Stimulated activated CD8-positive, alpha-beta memory T cell treated with anti-CD3 and anti-CD28 coated beads, Interleukin-7, amount 100 ng/mL, for 24 hours (primary cell): ENCODE measurements at places on chromosomes 13 and 19.

DNA sequence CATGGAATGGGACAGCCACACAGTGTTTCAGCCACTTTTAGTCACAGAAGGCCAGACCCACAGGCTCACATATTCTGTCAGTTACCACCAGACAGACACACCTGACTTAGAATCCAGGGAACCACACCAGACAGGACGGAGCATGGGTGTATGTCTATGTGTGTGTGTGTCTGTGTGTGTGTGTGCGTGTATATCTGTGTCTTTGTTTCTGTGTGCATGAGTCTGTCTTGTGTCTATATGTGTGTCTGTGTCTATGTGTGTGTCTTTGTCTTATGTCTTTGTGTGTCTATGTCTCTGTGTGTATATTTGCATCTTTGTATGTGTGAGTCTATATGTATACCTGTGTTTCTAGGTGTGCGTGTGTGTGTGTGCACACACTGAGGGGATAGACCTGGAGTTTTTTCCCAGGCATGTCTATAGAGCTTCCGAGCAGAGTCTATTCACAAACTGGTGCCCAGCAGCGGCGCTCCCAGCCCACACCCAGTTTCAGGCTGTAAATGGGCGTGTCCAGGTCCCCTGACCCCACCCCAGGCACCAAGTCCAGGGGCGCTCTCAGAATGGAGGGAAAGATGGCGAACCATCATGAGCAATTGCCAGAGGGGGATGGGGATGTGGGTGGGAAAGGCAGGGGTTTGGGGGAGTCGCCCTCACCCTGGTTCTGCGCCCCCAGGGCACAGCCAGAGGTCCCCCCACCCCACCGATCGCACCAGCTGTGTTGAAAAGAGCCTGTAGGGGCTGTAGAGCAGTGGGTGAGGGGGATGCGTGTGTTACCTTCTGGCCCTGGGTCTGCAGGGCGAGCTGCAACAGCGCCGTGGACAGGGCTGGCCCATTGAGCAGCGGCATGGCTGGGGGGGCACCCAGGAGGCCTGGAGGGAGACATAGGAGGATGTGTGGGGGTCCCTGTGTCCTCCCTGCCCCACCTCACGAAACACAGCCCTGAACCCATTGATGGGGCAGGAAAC lies 6.3 kb upstream of the FDX2 start:
- no peak for DNase-seq

- no peak for DNase-seq
Measured at GRCh38 chr13:109628251-109628699, 158.1 kb downstream of the IRS2 start.

GRCh38 chr19:12792051-12792852 lies 966 bp downstream of the JUNB start:
- no peak for DNase-seq

DNA sequence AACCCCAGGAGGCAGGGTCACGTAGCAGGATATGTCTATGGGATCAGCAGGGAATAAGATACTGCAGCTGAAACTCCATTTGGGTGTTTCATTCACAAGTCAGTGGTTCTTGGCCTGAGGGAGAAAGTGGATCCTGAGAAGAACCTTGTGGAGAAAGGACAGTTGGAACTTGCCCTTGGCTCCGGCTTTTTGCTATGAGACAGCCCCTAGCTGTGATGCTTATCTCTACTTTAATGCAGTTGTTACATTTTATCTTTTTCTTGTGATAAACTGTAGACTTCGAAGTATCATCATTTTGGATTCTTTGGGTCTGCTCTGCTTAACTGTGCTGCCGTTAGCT lies 6.0 kb upstream of the SCEL start:
- DNase-seq = no peak

GRCh38 chr19:35166100-35167063 lies 11.8 kb downstream of the FXYD5 start:
- no peak for DNase-seq

GRCh38 chr13:73177916-73178565 lies 119.2 kb downstream of the KLF5 start:
- DNase-seq = no peak

DNA sequence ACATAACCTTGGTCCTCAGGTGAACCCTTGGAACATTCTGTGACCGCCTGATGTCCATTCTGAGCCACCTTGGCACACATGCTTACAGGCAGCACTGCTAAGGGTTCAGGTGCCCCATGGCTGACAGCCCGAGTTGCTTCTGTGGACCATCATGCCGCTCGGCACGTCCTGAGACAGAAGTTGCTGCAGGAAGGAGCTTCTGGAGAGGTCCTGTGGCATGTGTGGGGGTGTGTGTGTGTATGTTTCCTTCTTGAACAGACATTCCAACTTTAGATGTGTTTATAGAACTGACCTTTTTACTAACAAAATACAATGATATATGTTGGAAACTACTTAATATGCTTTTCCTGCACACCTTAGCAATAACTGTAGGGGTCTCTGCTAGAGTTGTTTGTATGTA lies 4.8 kb upstream of the C1QTNF9 start:
- DNase-seq = no peak

- no peak for DNase-seq
Measured at GRCh38 chr19:15532779-15533521, 24.6 kb downstream of the CYP4F22 start.

- no peak for DNase-seq
Measured at GRCh38 chr13:78978381-78978998, 319.5 kb upstream of the OBI1 start.

DNA sequence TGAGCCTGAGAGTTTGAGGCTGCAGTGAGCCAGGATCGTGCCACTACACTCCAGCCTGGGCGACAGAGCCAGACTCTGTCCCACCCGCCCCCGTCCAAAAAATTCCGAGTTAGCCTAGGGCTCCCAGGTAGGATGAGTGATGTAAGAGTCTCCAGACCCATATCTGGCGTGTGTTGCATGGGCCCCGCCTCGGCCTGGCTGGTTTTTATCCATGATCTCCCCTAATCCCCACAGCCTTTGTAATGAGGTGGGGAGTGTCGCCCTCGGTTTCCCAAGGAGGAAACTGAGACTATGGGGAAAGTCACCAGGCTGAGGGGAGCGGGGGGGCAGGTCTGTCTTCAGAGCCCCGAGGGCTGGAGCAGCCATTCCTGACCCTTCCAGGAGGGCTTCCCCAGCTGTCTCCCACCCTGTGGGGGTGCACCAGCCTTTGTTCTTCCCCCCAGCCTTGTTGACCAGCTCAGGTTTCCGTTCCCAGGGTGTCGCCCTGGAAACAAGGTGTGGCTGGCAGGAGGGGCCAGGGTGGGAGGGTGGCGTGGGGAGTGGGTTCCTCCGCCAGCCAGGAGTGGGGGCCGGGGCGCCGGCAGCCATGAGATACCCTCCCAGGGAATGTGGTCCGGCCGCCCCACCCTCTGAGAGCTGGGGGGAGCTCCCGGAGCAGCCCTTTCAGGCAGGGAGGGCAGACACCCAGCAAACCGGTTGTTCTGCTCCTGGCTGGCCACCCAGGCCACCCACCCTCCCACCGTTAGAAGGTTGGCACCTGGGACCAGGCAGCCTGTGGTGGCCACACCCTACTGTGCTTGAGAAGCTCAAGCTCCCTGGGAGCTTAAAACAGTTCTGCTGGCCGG lies 11.5 kb downstream of the MYH14 start:
- DNase-seq = no peak

DNA sequence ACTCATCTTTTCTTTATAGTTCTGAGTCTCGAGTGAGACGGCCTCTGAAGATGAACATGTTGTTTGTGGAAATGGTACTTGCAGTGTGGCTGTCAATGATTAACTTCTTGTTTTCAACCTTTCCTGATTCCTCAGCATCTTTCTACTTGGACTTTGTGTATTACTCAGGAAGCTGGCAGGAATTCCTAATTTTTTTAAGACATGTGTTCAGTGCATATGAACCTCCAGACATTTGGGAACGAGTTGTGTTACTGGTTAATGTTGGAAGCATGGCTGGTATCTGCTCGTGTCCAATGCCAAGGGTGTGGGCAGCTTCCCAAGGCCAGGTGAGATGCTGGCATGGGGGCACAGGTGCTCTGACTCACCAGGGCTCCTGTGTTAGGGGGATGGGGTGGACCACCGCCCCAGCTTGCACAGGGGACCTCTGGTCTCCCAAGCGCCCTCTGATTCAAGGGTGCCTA lies 61.1 kb upstream of the MCF2L start:
- DNase-seq = no peak

GRCh38 chr13:109205315-109205714 lies 575.9 kb downstream of the MYO16 start:
- DNase-seq = no peak

DNA sequence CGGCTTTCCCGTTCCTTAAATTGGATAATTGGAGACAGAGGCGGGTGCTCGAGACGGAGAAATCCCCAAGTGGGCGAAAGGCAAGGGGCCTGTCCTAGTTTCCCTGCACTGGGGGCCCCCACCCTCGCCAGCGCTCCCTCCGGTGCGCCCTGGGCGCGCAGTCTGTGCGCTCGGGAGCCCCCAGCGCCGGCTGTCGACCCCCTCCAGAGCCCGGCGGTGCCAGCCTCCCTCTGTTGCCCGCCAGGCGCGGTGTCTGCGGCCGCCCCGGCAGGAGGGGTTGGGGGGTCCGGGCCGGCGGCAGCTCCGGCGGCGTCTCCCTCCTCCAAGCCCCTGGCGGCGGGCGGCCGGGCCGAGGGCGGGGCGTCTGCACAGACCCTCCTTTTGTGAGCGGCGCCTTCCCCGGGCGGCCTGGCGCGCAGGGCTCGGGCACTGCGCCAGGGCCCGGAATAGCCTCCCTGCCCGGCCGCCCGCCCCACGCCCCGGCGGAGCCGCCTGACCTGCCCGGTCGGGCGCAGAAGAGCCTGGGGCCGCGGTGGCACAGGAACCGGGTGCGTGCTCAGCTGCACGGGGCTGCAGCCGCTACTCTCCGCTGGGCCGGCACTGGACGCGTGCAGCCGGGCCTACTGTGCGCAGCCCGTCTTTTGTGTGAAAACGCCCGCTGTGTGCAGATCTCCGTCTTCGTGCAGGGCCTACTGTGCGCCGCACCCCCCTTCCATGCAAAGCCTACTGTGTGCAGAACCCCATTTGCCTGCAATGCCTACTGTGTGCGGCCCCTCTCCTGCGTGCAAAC lies 13.2 kb downstream of the GADD45B start:
- no peak for DNase-seq

DNA sequence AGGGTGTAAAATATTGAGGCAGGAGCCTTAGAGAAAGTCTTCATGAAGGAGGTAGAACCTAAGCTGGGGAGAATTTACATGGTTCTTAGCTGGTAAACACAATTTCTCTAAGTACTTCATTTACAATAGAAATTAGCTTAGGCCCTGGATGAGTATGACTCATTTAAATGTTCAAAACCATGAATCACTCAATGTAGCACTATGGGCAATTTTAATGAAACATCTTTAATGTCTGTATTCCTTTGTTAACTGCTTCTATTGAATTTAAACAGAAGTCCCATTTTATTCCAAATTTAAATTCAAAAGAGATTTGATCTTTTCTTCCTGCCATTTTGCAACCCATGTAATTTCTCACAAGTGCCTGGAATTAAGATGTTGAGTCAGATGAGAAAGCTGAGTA lies 252.1 kb downstream of the RFC3 start:
- no peak for DNase-seq

GRCh38 chr19:53432088-53432661 lies 391 bp downstream of the ZNF761 start:
- no peak for DNase-seq

DNA sequence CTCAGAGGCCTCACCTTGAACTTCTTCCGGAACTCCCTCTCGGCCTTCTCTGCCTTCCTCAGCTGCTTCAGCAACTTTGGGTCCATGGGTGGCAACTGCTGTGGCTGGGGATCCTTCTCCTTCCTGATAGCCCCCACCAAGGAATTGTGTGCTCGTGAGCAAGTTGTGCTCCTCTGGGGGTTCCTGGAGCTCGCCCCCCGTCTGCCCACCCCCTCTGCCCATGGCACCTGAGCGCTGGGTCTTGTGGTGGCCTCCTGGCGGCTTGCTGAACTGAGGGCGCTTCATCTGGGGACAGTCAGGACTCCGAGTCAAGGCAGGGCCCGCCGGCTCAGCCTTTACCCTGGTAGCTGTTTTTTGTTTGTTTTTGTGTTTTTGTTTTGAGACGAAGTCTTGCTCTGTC lies 11.6 kb downstream of the PRAM1 start:
- no peak for DNase-seq

- DNase-seq = no peak
Measured at GRCh38 chr19:20660473-20661140, 764 bp downstream of the ZNF626 start.

- DNase-seq = no peak
Measured at GRCh38 chr13:37379841-37380240, 218.7 kb downstream of the POSTN start.

GRCh38 chr19:30428844-30429243 lies 56.7 kb downstream of the ZNF536 start:
- DNase-seq = no peak

DNA sequence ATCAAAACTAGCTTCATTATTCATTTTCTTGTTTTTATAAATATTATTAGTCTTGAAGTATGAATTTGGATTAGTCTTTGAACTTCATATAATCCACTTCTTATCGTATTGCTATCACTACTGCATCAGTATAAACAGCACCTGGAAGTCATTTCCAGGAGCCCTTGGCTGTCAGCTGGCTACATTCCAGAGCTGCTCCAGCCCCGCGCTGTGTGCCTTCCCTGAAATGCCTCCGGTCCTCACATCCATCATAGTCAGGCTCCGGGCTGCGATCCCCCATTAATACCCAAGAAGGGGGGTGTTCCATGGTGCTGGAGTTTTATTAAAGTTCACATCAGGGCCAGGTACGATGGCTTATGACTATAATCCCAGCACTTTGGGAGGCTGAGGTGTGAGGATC lies 124.3 kb upstream of the GJB6 start:
- no peak for DNase-seq

DNA sequence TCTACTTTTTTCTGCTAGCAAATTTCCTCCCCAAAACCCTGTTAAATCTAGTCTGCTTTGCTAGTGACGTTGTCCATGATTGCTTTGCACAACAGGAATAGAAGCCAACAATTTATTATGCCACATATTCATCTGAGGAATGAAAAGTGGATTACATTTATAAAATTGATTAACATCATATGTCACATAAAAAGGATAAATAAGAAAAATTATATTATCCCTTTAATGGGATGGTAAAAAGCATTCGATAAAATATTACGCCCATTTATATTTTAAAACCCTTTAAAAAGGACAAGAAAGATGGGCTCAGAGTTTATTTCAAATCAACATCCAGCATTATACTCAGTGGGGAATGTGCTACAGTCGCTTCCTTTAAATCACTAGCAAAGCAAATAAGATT lies 991.7 kb downstream of the DIAPH3 start:
- no peak for DNase-seq

- DNase-seq = no peak
Measured at GRCh38 chr13:58906329-58907007, 1257.3 kb downstream of the DIAPH3 start.

GRCh38 chr13:92379371-92379770 lies 847.2 kb upstream of the GPC6 start:
- DNase-seq = no peak

- no peak for DNase-seq
Measured at GRCh38 chr13:38590230-38590629, 96.6 kb upstream of the FREM2 start.

DNA sequence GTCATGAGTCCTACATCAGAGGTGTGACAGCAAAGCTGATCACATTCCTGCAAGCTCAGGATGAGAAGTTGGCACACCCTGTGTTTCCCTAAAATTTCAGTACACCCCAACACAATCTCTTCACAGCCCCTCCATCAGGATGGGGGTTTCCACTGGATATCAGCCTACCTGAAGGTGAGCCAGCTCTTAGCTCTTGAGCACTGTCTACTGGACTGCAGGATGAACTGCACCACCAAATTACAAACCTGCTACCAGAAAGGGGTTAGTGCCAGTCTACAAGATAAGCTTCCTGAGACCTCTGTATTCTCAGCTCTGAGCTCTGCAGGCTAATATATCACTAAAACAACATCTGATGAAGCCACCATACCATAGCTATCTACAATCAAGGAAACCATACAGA lies 1616.2 kb upstream of the SPRY2 start:
- DNase-seq = no peak

GRCh38 chr13:45391926-45392325 lies 26.2 kb downstream of the SLC25A30 start:
- no peak for DNase-seq
